ENCODE measurements at places on chromosomes 12 and 14.

DNA sequence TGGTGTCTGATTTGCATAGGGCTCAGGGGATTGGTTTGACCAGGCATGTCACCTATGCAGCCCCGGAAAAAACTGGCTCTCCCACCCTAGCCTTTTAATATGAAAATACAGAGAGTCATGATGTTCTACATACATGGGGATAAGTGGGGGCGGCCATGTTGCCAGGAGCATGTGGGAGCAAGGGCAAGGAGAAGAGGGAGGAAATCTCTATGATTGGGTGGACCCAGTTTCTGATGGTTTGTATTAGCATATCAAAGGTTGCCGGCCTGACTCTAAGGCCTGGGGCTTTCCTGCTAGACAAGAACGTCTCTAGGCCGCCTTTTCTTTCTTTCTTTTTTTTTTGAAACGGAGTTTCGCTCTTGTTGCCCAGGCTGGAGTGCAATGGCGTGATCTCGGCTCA, 123.4 kb upstream of the CPSF6 start:
- DNase-seq = no peak

DNA sequence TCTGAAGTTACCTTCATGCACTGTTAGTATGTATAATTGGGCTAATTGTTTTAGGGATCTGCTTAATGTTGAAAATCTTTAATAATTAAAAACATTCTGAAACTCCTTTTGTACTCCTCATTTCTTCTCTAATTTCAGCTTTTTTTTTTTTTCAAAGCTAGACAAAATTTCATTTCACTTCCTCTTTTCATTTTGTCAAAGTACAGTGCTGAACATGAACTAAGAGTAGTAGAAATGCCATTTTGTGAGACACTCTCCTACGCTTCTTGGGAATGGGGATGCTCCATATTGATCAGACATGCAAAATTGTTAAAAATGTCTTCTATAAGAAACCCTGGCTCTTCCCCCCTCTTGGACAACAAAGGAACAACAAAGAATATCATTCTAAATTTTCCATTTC, 1.7 kb downstream of the ABCD2 start:
- DNase-seq = no peak

- DNase-seq = no peak
Observed at GRCh38 chr14:86954623-86955022, 1038.4 kb downstream of the GALC start.

GRCh38 chr12:14619741-14620501, 52.2 kb upstream of the PLBD1 start:
- DNase-seq = no peak

- DNase-seq = peak; percentile 63
Observed at GRCh38 chr12:53046655-53047220, 3.1 kb upstream of the TNS2 start.

DNA sequence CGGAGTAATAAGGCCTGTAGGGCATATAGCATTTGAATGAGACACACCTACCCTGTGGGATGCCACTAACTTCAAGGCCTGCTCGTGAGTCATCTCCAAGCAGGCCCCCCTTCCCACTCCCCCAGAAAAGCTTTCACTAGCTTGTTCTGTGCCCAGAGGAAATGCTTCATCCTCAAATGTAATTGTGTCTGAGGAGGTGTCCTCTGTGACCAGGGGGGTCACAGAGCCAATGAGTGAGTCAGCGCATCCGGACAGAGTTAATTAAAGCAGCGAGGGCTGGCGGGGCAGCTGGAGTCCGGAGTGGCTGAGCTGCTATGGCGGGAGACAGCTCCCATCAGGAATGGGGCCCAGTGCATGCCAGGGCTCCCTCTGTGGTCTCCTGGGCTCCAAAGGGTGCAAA, 27.0 kb upstream of the ESRRB start:
- no peak for DNase-seq

DNA sequence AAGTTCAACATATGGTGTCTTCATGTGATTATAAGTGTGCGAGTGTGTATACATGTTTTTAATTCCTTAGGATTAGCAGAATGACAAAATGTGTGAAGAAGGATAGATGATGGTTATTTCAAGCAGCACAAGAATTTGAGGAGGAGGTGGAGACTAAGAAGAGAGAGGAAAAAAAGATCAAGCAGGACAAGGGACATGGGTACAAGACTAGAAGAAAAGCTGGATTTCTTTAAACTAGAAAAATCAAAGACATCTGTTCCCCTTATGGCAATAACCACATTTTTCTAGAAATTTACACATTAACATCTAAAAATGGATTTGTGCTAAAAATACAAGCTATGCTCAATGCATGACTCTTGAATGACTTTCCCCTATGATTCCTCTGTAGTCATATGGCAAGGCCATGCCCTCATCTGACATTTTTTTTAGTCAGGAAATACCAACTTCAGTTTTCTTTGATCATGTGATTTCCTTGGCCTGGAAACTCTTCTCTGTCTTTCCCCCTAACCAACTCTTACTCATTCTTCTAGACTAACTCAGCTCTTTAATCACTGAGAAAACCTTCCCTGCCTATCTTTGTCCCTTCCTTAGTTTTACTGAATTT, 435.8 kb downstream of the NRXN3 start:
- no peak for DNase-seq

GRCh38 chr12:29245246-29245645, 96.2 kb downstream of the FAR2 start:
- DNase-seq = no peak

DNA sequence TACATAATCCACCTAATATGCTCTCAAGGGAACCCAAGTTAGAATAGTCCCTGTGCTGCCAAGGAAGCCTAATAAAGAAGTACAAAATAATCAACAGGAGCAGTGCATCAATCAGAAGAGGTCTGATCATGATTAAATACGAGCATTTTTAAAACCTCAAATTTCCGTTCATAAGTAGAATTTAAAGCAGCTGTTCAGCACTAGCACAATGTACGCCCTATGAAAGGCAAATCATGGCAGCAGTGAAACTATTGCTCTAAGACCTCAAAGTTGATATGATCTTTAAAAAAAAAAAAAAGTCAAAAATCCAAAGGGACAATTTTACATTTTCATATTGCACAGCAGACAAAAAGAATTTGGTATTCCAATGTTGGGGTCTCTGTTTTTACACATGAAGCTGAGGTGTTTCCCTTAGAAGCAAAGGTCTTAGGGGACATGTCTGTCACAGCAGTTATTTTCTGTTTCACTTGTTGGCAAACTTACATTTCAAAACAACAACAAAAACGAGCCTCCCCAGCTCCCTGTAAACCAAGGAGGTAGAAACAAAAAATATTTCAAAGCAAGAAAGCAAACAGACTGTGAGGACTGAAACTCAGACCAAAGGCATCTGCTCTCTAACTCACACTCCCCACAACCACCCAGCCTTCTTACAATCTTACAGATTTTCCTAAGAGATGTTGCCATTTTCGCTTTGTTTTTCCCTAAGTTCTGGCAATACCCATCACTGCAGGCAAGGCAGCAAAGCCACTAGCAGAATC, 28.2 kb downstream of the SOX5 start:
- DNase-seq = no peak

GRCh38 chr14:51331486-51332367, 91.7 kb downstream of the TMX1 start:
- DNase-seq = no peak

DNA sequence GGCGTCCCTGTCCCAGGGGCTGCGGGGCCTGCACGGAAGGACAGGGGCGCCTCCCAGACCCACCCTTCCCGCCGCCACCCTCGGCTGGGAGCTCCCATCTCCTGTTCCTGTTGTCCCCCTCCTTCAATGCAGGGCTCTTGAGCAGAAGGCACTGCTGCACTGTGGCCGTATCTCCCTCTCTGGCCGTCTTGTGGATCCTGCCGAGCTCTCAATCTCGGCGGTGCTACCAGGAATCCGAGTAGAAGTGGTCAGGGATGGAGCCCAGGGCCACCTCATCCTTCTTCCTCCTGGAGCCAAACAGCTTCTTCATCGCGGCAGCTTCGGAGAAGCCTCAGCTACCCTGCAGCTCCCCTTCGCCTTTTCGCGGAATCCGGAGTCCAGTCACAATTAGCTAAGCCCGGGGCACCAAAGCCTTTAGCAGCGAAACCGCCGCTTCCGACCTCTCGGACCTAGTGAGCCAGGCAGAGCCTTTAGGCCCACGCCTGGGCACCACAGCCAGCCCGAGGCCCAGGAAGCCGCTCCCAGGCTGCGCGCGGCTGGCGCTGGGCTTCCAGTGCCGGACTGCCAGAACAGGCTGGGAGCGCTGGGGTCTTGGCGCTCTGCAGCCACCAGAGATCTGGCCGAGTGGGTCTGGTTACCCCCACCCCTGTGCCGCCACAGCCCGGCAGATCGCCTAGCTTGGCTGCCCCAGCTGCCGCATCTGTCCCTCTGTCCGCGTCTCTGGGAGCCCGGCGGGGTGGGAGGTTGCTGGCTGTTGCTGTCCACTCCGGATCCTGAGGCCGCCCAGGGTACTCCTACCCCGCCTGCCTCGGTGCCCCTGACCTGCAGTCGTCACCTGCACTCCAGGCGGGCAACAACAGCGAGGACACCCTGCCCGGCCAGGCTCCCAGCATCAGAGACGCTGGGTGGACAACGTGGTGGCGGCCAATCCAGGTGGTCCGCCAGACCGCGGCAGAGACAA, 69.1 kb downstream of the ASCL4 start:
- no peak for DNase-seq

GRCh38 chr12:57890191-57891115, 43.9 kb upstream of the CTDSP2 start:
- peak; percentile 25 for DNase-seq

GRCh38 chr14:96445844-96446710, 54.1 kb downstream of the AK7 start:
- DNase-seq = no peak

- DNase-seq = peak; percentile 38
Observed at GRCh38 chr14:73786636-73787485, 64.8 kb upstream of the PTGR2 start.

GRCh38 chr12:57934819-57935218, 6.5 kb upstream of the ATP23 start:
- no peak for DNase-seq

DNA sequence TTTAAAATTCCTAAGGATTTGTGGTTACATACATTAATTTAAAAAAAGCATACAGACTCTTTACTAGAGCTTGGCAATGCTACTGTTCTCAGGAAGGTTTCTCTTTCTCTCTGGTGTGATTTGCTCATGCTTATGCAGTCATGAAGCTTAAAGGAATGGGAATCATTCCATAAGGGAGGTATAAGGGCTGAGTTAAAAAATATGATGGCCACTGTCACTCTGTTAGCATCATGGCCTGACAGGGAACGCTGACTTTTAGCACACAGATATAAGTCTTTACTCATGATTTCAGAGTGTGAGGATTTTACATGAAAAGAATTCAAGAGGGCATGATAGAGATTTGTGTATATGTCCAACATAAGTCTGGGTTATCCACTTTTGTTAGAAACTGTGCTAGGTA, 3.8 kb downstream of the MYF5 start:
- no peak for DNase-seq

GRCh38 chr12:42590330-42590934, 886 bp upstream of the PRICKLE1 start:
- no peak for DNase-seq

GRCh38 chr14:33567023-33567728, 383.7 kb downstream of the EGLN3 start:
- no peak for DNase-seq

DNA sequence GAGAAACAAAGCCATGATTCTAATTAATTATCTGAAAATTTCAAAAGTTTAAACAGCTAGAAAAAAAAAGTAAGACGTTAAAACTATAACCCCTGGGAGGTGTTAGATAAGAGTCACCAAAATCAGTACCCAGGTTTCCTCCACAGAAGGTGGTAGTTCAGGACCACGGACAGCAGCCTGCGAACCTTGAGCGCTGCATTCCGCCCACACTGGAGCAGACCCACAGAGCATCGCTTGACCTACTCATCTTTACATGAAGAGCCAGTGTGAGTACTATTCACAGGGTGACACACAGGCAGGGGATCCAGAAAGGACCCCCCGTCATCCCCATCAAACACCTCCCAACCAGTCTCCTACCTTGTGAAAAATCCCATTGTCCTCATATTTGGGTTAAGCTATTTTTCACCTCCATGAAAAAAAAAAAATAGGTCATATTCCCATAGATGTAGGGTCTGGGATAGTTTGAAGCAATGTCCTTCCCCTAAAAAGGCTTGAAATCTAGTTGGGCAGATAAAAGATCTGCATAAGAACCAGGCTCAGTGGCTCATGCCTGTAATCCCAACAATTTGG, 8.8 kb upstream of the CHGA start:
- no peak for DNase-seq

GRCh38 chr14:20626274-20626673, 15.2 kb downstream of the OR6S1 start:
- DNase-seq = no peak

- DNase-seq = peak; percentile 70
Observed at GRCh38 chr12:71636704-71637115, 26.9 kb downstream of the ZFC3H1 start.

DNA sequence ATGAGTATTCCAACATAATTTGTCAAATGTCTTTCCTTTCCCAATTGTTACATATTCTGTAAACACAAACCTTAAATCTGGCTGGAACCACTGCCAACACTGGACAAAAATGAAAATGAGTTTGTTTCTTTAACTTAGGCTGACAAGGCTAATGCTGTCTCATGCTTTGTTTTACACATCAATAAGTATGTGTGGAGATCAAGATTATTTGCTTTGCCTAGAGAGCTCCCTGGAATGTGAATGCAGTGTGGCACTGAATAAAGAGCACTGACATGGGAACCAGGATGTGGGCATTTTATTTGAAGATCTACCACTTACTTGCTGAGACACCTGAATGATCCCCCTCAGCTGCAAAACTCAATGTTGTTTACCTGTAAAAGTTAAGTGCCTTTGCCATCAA, 61.7 kb downstream of the RALGAPA1 start:
- DNase-seq = no peak

GRCh38 chr14:82403987-82404386, 870.3 kb upstream of the SEL1L start:
- DNase-seq = no peak

DNA sequence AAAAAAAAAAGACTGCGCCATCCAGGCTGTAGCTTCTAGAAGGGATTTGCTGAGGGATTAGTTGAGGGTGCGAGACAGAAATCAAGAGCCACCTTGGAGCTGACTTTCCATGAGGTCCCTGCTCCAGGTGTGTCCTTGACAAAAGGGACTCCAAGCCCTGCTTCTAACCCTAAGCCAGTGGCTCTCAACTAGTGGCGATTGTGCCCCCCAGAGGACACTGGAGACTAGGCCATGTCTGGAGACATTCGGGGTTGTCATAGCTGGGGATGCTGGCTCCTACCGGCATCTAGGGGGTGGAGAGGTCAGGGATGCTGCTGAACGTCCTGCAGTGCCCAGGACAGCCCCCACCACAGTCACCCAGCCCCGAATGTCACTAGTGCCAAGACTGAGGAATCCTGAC, 40.6 kb downstream of the SPRING1 start:
- DNase-seq = peak; percentile 39
